Chondrocyte (in vitro differentiated cells): ENCODE measurements at places on chromosomes 5 and 9. TPM values are rescaled to one million over a fixed set of nuclear protein-coding genes. Genes with fewer than 3 reads are reported as not detected.

DNA sequence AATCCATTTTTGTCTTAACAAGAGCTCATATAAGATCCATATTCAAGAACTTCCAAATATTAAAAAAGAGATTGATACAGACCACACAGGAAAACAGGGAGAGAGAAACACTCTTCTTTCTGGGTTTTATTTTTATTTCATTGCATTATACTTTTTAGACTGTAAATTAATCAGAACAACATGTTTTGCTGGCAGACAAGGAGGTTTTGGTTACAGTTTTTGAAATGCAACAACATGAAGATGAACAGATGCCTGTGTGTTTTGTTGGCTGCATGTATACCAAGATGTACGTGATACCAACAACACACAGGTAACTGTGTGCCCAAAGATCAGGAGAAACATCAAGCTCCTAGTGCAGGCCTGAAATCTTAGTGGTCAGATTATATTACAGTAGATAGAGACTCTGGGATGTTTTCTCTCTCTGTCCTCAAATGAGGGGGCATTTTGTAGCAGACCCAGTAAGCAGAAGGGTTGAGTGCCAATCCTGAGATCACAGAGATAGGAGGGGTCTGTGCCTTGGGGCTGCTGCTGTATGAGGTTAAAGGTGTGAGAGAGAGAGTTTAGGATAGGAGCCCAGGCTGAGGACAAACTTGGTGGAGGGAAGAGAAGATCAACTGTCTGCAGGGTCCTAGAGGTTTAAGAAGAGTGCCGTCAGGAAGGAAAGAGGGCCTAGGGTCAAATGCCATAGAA is 152.2 kb downstream of the DCP2 start:
- DNase-seq, result no peak

DNA sequence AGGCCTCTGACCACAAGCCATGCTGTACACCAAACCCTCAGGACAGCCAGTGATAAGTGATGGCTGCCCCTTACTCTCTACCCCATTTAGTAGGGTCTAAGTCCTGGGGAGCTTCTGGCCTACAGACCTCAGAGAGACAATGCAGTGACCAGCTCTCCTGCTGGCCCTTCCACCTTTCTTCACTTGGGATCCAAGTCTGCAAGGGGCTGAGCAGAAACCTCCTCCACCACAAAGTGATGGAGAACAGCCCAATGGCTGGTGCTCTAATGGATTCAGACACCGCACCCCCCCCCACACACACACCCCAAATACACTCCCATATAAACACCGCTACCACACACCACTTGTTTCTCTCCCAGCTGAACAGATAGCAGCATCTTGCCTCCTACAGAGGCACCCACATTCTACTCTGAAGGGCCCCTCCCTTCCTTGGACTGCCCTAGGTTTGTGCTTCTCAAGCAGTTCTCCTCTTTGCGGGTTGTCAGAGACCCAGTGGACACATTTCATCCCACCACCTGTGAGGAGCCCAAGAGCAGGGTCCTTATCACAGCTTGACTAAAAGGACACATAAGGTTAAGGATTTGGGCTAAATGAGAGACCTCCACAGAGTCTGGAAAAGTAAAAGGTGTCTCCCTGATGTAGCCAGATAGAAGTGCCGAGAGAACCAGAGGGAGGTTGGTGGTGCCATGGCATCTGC is 1.3 kb upstream of the PDLIM4 start:
- peak; percentile 7 for DNase-seq

The DIRAS2 gene
- total RNA-seq, result 10.5 to 20.2 TPM (median 10.9 TPM) in 3 replicates

GRCh38 chr9:133659516-133659915 is 23.4 kb downstream of the DBH start:
- no peak for DNase-seq

GRCh38 chr5:5025098-5025773 is 114.9 kb upstream of the ADAMTS16 start:
- DNase-seq, result no peak

DNA sequence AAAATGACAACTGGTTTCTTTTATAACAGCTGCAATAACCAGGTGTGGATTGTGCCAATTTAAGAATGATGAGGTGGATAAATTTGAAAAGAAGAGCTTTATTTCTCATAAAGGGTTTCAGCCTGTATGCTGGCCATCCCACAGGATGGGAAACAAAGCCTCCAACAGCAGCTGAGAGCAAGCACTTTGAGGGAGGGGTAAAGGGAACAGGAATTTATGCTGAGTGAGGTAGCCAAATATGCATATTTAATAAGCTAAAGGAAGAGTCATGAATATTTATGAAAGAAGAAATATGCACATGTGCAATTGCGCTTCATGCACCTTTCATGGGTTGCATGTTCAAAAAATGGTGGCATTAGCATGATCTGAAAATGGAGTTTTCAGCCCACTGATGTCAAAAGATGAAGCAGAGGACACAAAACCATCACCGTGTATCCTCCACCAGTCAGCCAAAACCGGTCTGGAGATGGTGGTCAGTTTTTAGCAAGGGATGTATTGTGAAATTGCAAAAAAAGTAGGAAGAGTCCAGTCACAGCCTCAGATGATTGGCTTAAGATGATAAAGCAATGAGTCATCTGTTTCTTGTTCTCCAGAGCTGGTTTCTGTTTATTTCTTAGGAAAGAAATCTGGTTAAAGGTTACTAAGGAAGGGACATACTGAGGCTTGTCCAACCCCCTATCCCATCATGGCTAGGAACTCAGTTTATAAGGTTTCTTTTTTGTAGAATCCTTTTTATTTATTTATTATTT is 47.9 kb downstream of the DEPDC1B start:
- no peak for DNase-seq

DNA sequence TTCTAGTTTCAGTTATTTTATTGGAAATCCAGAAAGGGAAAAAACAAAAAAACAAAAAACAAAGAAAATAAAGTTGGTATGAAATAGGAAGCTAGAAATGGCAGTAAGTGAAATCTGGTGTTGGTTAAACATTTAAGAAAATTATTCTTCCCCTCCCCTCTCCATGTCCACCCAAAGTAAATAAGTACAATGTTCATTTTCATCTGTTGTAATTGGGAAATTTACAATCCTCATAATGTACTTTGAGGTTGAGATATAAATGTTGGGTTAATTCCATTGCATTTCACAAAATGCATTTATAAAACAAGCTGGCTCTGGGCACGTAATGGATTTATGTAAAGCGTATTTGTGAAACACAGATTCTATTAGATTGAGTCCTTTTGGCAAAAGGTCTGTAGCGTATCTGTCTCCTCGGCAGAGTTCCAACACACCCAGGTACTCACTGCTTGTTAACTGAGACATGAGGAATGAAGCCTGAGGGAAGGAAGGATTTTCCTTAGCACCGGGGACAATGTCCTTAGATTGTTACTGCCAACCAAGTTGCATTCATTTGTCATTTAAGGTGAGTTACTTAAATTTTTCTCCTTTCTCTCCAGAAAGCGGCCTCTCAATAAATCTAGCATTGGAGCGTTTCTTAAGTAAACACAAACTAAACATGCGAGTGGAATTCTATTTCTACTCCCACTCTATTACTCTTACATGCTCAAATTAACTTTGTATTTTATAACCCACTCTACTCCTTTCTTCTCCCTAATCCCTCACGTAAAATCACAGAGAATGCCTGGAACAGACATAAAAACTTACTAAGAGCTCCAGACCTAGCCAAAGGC is 912.3 kb upstream of the WWC1 start:
- no peak for DNase-seq

DNA sequence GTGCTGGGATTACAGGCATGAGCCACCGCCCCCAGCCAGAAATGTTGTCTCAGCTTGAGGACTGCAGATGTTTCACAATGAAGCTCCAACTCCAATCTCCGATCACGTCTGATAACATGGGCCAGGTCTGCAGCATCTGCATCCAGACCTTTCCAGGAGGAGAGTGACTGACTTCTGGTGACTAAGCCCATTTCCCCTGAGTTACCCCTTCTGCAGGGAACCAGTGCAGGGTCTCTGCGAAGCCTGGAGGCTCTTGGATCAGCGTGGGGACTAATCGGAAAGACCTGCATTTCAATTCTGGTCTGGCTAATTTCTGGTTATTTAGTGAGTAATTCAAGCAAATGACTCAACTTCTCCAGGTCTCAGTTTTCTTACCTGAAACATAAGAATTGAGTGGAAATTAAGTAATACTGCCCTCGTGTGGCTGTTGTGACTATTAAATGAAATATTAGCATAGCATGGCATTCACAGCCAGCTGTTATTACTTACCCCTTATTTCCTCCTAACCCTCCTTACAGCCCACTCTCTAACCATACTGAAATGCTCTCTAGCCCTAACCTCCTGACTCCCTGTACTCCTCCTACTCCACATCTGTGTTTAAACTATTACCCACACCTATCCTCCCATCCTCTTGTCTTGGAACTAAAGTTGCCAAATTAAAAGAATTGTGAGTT is 2.2 kb upstream of the GNPDA1 start:
- no peak for DNase-seq

The DNM1 gene
- 87.0 to 127 TPM (median 91.9 TPM) in 3 replicates for total RNA-seq

DNA sequence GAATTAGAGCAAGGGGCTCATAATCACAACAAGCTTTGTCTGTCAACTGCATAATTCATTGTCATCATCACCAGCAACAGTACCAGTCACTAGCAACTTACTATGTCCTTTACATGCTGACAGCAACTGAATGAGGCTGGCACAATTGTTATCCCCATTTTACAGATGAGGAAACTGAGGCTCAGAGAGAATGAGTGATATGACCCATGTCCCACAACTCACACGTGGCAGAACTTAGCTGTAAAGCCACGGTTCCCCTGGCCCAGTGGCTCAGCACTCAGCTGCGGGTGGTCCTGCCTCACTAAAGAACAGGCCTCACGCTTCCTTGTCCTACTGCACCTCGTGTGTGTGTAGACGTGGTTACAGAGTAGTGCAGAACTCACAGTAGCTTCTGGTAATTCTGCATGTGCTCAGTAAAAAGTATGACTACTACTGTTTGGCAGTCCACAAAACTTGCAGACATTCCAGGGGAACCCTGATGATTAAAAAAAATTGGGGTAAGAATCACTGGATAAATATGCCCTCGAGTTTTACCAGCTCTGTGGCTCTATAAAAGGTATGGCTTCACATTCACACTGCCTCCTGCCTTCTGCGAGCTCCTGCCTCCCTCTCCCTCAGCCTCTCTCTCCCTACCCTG is 30.2 kb downstream of the AFAP1L1 start:
- no peak for DNase-seq

The LIFR gene
- 5.9 to 7.5 TPM (median 6.6 TPM) in 3 replicates for total RNA-seq

- no peak for DNase-seq
Measured at GRCh38 chr5:168941901-168942300, 359.0 kb downstream of the SLIT3 start.

GRCh38 chr5:108059334-108059733 is 322.6 kb downstream of the FBXL17 start:
- no peak for DNase-seq

The LHX3 gene
- total RNA-seq, result not detected in 3 replicates

- DNase-seq, result no peak
Measured at GRCh38 chr5:6448622-6449464, at the start of gene UBE2QL1. UBE2QL1 (plus strand) TSS chr5:6448859; CDS start chr5:6448894, 35 bp downstream.

GRCh38 chr9:129968690-129969485 is 74.1 kb downstream of the FNBP1 start:
- DNase-seq, result no peak

The CD74 gene
- total RNA-seq, result not detected in 3 replicates

DNA sequence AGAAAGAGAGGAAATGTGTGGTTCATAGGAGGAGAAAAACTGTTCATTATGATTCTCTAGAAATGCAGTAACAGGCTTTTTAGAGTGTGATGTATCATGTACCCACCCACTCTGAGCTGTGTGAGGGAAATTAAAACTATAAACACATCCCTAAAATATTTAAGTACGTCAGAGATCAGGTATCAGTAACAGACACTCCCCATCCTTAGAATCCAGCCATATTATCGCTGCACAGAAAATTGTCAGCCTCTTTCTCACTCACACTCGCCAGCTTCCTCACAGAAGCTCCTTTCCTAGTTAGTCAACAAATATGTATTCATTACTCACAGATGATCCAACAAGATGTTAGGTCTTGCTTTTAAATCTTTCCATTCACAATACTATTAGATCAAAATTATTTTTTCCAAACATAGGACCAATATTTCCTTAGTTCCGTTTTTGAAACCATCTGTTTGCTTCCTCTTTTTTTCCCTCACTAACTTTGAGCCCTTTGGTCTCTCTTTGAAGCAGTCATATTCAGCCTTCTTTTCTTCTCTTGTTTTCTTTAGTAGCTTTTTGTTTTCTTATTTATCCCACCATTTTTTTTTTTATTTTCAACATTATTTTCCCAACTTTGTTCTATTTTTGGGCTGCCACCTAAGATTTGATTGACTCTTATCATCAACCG is 13.6 kb upstream of the MAST4 start:
- no peak for DNase-seq

DNA sequence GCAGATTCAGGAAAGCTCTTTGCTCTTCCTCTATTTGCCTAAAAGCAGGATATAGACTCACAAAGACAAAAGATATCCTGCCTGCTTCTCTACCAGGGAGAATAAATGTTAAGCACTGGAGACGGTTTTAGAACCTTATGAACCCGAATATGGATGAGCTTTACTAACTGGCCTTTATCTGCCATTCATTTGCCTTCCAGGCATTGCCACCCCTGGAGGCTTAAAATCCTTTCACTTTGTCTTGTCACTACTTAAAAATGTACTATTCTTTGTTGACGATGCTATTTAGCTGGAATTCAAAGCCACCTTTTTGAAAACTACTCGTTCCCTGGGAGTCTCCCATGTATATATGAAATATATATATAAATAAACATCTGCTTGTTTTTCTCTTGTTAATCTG is 23.2 kb upstream of the LVRN start:
- no peak for DNase-seq

- no peak for DNase-seq
Measured at GRCh38 chr5:33371660-33372059, 69.1 kb upstream of the TARS1 start.

- no peak for DNase-seq
Measured at GRCh38 chr5:9513827-9514226, 32.0 kb downstream of the SEMA5A start.

The SH3RF2 gene
- total RNA-seq, result 0.33 to 0.42 TPM (median 0.39 TPM) in 3 replicates

- no peak for DNase-seq
Measured at GRCh38 chr9:37917801-37918664, 14.1 kb upstream of the SLC25A51 start.

- no peak for DNase-seq
Measured at GRCh38 chr5:89281766-89282553, 399.0 kb upstream of the MEF2C start.

DNA sequence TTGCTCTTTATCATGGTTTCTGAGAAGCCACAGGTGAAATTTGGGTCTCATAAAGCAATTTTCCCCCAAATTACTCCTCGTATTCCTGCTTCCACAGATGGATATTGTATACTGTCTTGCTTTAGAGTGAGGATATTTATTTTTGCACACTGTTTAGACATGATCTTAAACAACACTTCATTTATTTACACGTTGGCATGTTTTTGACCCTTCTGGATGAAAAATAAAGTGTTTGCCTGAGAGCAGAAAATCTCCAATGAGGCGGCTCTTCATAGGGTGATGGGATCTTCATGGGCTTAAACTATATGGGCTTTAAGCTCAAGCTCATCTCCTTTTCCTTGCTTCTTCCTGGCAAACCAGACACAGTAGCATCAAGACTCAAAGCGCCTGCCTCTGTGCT is 148.4 kb downstream of the MACROH2A1 start:
- no peak for DNase-seq

- DNase-seq, result no peak
Measured at GRCh38 chr9:115978659-115979096, 174.9 kb upstream of the PAPPA start.
